ENCODE measurements at places on chromosomes 2 and 18.

DNA sequence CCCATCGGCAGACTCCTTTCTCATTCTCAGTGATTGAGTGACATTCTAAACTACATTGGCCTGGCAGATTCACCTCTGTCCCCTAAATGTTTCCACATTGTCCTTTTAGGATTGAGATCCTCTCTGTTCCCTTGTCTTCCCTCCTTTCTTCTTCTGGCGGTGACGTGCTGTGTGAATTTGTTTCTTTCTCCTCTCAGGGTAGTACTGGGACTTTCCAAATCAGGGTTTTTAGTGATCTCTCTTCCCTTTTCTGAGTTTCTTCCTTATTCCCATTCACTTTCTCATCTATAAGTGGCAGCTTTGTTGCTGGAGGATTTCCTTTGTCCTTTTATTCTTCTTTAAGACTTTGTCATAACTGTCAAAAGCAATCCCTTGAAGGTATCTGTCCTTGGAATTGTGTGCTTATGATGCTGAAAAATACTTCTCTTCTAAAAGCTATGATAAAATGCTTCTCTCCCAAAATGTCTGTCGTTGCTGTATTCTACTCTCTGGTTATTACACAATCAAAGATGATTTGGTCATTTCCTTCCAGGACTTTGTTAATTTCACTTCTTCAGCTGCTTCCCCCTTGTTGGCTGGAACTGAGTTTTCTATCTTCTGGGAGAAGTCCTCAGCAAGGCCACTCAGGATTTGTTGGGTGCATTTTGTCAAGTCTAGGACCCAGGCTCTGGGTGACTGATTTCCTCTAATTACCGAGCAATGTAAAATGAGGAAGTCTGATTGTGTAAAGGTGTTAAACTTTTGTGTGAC is 4.9 kb upstream of the IL1B start:
- no peak for DNase-seq

GRCh38 chr2:160859096-160859495 is 301.1 kb upstream of the TANK start:
- no peak for DNase-seq

GRCh38 chr18:27558388-27559155 is 373.5 kb upstream of the CHST9 start:
- DNase-seq, result no peak

DNA sequence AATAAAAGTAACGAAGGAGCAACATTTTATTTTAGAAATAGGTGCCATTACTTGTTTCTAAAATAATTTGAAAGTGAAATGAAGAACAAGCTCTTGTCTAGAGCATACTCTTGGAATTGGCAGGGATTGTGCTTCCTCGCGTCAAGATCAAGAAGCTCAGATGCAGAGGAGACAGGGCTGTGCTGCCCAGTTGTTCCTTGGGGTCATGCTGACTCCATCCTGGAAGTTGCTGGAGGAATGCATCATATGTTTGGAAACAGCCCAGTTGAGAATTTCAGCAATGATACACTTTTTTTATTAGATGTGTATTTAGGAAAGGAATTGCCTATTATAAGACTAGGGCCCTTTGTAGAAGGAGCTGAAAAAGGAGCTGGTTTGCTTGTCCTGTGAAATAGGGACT is 17.2 kb downstream of the LTBP1 start:
- DNase-seq, result no peak

DNA sequence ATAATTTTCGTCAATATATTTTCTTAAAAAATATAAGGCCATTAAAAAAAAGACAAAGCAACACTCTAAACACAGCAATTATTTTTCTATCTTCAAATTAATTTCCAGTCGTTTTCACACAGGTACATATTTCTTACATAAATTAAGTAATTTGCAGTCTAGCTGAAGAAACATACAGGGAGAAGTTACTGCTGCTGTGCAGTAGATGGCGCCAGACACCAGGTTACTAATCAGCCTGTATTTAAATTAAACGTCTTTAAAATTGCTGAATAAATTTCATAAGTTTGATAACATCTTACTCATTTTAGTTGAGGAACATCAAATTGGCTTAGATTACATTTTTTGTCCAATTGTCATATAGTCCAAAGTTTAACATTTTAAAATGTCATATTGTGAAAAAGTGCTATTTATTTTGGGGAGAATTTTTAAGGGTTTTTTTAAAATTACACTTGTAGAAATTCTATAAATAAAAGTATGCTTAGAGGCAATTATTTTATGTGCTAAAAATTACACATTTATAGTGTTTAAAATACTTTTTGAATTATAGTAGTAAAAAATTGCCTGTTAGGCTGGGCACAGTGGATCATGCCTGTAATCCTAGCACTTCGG is 88.4 kb downstream of the PMAIP1 start:
- peak; percentile 31 for DNase-seq

GRCh38 chr2:206531996-206532543 is 88.7 kb downstream of the ADAM23 start:
- no peak for DNase-seq

GRCh38 chr2:226423498-226423960 is 376.1 kb downstream of the IRS1 start:
- DNase-seq, result no peak

- no peak for DNase-seq
These were observed 7.7 kb upstream of the ALPI start for GRCh38 chr2:232448304-232448690.

GRCh38 chr18:58348517-58348916 is 280.4 kb downstream of the ALPK2 start:
- no peak for DNase-seq

- DNase-seq, result no peak
These were observed 70.6 kb upstream of the ODC1 start for GRCh38 chr2:10518470-10519393.

GRCh38 chr2:68426848-68427579 is 40.1 kb downstream of the FBXO48 start:
- DNase-seq, result no peak

GRCh38 chr18:3529601-3530000 is 79.6 kb downstream of the TGIF1 start:
- DNase-seq, result no peak

- no peak for DNase-seq
These were observed 57.3 kb downstream of the CCDC74A start for GRCh38 chr2:131584940-131585339.

GRCh38 chr18:5429681-5430080 is 114.1 kb downstream of the EPB41L3 start:
- no peak for DNase-seq

- no peak for DNase-seq
These were observed 123.4 kb downstream of the LAMA1 start for GRCh38 chr18:6994056-6994770.

DNA sequence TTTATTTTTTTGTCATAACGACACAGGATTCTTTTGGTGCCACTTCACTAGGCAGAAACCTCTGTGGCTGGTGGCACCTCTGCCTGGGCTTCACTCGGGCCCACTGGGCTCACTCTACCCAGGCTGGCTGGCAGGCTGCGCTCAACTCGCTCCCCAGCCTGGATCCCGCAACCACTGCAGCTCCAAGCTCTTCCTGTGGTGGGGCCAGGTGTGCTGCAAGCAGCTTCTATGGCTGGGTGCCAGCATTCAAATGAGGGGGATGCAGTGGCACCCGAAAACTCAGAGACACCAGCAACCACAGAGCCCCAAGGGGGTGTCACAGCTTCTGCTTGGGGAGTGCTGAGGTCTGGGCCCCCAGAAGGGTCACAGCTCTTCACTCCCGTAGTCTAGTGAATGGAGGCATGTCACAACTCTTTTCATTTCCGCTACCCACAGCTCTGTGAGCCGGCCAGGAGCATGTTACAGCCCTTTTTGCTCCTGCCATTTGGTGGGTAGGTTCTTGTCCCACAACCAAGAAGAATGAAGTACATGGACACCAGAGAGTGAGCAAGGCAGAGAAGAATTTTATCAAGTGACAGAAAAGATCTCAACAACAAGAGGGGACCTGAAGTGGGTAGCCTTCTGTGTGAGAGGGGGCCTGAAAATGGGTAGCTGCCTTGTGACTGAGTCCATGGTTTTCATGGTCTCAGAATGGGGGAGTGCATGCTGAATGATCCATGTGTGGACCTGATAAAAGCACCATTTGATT is 170.1 kb downstream of the UBR3 start:
- DNase-seq, result no peak

DNA sequence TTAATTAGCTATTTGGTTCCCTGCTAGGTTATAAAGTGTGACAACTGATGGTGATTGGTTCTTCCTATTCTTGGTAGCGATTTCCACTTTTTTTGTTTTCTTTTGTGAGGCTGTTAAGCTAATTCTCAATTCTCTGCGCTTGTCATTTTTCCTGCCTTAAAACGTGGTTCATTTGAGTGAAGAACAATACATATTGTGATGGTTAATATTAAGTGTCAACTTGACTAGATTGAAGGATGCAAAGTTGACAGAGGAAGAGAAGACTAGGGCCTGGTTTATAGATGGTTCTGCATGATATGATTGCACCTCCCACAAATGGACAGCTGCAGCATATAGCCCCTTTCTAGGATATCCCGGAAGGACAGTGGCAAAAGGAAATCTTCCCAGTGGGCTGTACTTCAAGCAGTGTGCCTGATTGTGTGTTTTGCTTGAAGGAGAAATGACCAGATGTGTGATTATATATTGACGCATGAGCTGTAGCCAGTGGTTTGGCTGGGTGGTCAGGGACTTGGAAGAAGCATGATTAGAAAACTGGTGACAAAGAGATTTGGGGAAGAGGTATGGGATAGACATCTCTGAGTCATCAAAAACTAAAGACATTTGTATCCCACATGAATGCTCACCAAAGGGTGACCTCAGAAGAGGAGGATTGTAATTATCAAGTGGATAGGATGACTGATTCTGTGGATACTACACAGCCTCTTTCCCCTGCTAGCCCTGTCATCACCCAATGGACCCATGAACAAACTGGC is 39.4 kb upstream of the ZNF804A start:
- DNase-seq, result no peak

GRCh38 chr2:84823788-84824187 is 57.1 kb downstream of the TRABD2A start:
- DNase-seq, result no peak

- no peak for DNase-seq
These were observed 19.3 kb downstream of the EVA1A start for GRCh38 chr2:75541430-75541829.

- DNase-seq, result peak; percentile 54
These were observed 141.9 kb upstream of the CTAGE1 start for GRCh38 chr18:22559414-22560274.

GRCh38 chr2:2756886-2757285 is 425.8 kb upstream of the MYT1L start:
- no peak for DNase-seq

- no peak for DNase-seq
These were observed 43.7 kb upstream of the KLF11 start for GRCh38 chr2:9999693-10000092.

GRCh38 chr2:27621524-27621923 is 7.3 kb downstream of the CCDC121 start:
- DNase-seq, result no peak

- DNase-seq, result no peak
These were observed 46.3 kb downstream of the COPS8 start for GRCh38 chr2:237131749-237132533.

DNA sequence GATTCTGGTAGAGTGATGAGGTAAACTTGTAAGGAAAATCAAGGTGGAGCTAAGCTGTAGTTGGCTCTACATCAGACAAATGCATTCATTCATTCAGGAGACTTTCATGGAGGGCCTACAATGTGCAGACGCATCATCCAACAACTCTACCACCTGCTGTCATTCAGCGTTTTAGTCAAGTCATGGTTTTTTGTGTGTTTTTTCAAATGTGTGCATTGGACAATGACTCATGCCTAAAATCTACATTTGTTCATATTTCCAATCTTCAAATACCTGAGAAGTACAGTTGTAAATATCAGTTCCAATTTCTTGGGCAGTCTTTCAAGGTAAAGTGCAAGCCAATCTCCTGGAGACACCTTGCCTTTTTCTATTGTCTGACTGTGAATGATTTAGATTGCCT is 108.0 kb upstream of the LGALSL start:
- DNase-seq, result no peak

- DNase-seq, result no peak
These were observed 357.9 kb upstream of the NRP2 start for GRCh38 chr2:205324355-205324754.
